ENCODE measurements at places on chromosomes 7 and 10.

GRCh38 chr7:78039790-78040776, 241.5 kb downstream of the PHTF2 start:
- DNase-seq: peak; percentile 46

DNA sequence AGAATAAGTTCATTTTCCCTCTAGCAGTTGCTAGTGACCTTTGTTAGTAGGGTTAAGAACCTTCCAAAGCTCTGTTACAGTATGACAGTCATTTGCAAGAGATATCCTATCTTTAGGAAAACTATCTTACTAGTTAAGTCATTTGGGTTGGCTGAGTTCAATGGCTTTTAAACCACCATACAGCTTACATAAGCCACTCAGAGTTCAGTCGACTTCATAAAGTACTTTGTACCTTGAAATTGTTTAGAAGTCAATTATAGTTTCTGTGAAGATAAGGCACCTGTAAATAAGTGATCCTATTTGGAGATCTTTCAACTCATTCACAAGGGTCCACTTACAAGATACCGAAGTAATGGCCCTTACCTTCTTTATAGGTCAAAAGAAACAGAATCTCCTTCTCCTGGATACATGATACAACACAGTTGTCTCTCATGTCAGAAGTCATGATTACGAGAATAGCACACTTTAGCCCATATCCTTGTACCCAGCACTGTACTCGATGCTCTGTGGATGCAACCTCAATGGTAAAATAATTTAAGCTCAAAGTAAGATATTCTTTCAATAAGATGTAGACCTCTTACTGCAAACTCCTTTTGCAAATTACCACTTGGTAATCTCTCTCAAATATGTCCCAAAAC, 11.9 kb upstream of the ABCC2 start:
- no peak for DNase-seq

- no peak for DNase-seq
Measured at GRCh38 chr7:128940494-128941322, 3.0 kb downstream of the IRF5 start.

GRCh38 chr10:70563230-70563629, 39.3 kb downstream of the PRF1 start:
- no peak for DNase-seq

DNA sequence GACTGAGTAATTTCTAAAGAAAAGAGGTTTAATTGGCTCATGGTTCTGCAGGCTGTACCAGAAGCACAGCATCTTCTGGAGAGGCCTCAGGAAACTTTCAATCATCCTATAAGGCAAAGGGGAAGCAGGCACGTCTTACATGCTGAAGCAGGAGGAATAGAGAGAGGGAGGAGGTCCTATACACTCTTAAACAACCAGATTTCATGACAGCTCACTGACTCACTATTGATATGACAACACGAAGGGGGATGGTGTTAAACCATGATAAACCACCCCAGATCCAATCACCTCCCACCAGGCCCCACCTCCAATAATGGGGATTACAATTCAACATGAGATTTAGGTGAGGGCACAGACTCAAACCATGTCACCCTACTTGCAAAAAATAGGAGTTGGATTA, 201.5 kb downstream of the CDK14 start:
- no peak for DNase-seq

GRCh38 chr7:117791877-117792780, 81.1 kb downstream of the CTTNBP2 start:
- no peak for DNase-seq

DNA sequence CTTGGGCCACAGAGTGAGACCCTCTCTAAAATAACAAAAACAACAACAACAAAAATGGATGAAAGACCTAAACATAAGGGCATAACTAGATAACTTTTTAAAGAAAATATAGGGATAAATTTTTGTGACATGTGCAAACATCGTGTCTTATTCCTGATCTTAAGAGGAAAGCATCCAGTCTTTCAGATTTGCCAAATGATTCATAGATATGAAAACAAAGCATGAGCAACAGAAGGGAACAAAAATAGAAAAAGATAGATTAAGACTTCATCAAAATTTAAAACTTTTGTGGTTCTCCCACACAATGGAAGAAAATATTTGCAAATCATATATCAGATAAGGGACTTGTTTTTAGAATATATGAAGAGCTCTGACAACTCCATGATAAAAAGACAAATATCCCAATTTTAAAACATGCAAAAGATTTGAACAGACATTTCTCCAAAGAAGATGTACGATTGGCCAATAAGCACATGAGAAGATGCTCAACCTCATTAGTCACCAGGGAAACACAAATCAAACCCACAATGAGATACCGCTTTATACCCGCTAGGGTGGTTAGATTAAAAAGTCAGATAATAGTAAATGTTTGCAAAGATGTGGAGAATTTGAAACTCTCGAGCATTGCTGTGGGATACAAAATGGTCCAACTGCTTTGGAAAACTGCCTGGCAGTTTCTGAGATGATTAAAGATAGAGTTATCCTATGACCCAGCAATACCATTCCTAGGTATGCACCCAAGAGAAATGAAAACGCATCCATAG, 20.3 kb downstream of the PPIF start:
- no peak for DNase-seq

DNA sequence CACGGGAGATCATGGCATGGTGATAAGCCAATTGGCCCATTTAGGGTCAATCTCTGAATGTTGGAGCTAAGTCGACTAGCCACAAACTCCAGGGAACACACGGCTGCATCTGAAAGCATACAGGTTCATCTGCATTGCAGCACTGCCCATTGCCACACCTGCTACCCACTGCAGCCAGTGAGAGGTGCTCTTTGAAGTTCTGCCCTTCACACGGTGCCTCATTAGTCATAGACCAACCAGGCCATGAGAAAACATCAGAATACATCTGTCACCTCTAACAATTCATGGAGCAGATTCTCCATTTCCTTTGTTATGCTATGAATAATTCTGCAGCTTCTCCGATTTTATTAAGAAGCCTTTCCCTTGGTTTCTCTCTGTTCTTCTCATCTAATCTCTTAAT, 65.7 kb upstream of the FAM204A start:
- DNase-seq: no peak

DNA sequence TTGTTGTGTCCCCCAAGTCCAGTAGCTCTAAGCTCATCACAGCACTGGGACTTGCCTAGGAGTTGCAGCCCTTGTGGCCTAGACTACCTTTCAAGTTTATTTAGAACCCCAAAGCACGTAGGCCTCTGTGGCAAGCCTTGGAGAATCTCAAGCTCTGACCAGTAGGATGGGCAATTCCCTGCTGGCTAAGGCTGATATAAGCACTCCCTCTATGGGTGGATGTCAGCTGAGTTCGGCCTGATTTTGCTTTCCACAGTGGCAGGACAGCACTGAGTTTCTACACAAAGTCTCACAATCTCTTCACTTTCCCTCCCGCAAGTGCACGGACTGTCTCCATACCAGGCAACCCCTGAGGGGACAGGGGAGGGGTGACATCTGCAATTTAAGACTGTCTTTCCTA, 886.4 kb upstream of the LRRN3 start:
- no peak for DNase-seq

DNA sequence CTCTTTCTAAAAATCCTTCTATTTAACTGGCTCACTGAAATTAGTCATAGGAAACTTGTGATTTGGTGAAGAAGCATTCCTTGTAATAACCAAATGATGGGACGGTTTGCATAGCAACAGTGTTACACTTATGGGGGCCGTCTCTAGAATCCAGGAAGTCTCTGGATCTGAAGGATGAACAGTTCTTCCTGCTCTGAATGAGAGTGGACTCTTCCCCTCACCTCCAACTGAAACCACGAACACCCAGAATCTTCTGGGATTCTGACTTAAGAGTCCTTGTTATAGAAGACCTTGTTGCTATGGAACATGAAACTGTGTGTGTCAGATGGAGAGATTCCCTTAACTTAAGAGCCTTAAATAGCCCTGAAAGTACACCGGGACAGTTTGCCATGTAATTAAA, 23.2 kb downstream of the NOLC1 start:
- peak; percentile 25 for DNase-seq

GRCh38 chr7:21300692-21301091, 127.2 kb upstream of the SP4 start:
- no peak for DNase-seq

- no peak for DNase-seq
Measured at GRCh38 chr7:157269341-157270059, 67.3 kb upstream of the DNAJB6 start.

- DNase-seq: no peak
Measured at GRCh38 chr10:129854796-129855705, 109.0 kb downstream of the EBF3 start.

- DNase-seq: peak; percentile 74
Measured at GRCh38 chr7:155357573-155358041, 59.9 kb downstream of the INSIG1 start.

DNA sequence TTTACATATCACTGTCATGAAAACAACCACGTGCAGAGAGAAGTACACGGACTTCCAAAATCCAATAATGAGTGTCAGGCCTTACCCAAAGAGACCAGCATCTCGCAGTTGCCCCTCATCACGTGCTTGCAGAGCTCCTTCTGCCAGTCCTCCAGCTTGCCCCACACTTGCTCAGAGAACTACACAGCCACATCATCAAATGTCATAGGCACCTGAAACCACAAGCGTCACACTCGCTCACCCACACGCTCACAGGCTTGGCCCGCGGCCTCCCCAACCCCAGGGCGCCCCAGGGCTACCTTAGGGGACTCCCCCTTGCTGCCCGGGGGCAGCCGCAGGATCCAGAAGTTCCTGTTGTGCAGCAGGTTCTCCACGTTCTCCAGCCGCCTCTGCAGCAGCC, 123.4 kb upstream of the ZNF746 start:
- no peak for DNase-seq

- DNase-seq: peak; percentile 85
Measured at GRCh38 chr7:93043385-93043985, 74.3 kb downstream of the SAMD9 start.

GRCh38 chr7:39967406-39968161, 17.5 kb downstream of the CDK13 start:
- DNase-seq: no peak

GRCh38 chr10:33113466-33113865, 155.4 kb upstream of the ITGB1 start:
- peak; percentile 63 for DNase-seq

GRCh38 chr7:71752171-71752935, 620.4 kb downstream of the GALNT17 start:
- peak; percentile 79 for DNase-seq

GRCh38 chr10:119131512-119132240, 27.8 kb downstream of the DENND10 start:
- no peak for DNase-seq

DNA sequence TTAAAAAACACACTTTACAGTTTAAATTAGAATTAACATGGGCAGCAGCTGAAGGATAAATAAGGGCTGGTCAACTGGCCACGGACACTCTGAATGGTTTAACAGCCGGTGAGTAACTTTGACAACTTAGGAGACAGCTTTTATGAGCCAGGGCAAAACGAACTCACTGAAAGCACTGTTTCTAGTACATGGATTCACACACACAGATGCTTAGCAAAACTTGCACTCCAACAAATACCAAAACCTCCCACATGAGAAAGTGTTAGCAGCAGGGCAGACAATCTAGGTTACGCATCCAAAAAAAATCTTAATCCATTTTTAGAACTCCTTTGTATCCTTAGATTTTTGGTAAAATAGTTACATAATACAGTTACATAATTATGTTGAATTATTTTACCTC, 486.4 kb downstream of the PHTF2 start:
- peak; percentile 31 for DNase-seq

DNA sequence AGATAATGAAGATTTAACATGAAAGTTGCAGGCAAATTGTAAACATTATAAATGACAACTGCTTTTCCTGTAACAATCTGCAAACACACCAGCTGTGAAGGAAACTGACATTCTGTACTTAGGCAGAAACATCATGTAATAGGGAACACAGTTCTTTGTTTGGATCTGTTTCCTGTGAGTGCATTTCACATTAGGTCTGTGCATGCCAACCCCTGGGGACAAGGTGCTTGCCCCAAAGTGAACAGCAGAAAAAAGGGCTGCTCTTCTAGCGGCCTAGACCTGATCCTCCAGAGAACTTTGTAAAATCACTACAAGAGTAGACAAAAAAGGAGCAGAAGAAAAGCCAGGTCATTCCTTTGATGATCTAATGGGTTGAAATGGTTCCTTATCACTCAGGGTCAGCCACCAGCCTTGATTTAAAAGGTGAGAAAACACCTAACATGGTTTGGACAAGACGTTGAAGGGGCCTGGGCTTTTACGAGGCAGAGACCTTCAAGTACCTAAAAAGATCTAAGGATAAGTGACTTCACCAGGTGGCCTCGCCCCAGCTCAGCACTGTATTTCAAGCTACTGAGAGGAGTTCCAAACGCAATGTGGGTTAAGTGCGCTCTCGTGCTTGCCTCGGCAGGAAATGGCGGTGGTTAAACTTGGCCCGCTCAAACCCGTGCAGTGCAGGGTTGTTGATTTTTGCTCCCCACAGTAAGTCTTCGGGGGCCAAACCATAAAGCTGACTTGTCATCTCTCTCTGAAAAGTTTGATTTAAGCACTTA, 249.7 kb downstream of the CREB5 start:
- DNase-seq: no peak

DNA sequence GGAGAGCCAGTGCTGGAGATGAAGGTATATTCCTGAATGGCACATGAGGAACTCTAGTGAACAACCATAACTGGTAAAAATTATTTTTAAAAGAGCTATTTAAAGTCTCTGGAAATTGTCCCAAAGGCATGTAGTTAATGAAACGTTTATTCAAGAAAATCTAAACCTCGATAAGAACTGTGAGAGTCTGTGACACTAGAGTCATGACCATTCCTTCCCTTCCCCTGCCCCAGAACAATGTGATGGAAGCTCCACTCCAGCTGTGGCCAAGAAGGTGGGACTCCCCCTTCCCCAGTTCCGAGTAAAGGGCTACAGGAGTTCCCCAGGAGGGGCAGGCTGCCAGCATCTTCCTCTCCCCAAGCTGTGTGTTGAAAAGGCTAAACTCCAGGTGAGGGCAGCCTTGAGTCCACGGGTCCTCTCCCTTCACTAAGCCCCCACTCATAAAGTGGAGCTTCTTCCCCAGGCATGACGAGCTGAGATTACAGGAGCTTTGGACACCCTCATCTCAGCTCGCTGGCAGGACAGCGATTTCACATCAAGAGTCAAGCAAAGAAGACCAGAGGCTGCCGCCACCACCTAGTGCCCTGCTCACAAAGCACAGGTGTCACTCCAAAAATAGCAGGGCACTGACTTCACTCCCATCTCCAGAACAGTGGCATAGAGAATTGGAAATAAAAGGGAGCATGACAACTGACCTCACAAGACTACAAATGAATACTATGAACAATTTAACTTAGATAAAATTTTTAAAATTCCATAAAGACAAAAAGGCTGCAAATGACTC, 68.5 kb downstream of the NHLRC2 start:
- no peak for DNase-seq

DNA sequence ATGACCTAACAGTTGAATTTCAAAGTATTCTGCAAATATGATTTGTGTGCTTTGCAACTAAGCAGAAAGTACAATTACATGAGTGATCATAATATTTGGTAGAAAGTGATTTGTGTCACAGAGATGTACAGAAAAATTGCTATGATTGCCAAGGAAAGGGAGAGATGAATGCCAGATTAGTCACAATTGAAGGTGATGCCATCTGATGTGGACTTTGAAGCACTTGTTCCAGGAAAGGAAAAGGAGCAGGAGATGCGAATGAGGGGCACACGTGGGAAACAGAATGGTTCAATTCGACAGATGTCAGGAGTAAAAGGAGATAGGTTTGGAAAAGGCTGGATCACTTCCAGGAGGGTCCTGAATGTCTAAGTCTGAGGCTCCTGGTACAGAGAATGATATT, 153.1 kb upstream of the LAMB4 start:
- DNase-seq: no peak

- no peak for DNase-seq
Measured at GRCh38 chr10:130360826-130361311, 224.7 kb downstream of the GLRX3 start.

- DNase-seq: no peak
Measured at GRCh38 chr10:78260141-78260540, 226.5 kb downstream of the RPS24 start.
